T follicular helper cell (primary cell): ENCODE measurements at places on chromosomes 1 and 21.
A peak's percentile ranks its signal among the peaks of the same experiment; 100 is the strongest.

DNA sequence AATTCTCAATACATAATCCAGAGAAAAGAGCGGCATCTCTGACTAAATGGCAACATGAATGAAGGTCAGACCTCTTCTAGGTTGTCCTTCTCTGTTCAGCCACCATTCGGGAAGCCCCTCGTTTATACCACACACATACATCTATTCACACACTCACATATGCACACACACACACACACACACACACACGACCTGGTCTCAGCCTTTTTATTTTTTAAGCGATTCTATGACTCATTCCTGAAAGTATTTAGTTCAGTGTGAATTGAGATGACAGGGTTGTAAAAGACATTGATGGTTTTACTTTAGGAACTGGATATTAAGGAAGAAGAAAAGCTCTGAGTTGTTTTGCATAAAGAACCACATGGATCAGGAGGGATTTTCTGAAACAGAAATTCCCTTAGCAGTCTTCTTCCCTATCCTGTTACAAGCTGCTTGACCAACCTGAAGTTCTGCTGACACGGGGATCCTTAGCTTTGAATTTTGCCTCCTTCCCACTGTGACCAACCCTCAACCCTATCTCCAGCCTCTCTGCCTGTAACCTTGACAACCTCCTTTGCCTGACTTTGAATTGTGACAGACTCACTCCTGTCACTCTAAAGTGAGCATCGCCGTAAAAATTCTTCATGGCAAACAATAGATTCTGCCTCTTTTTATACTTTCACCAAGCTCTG, 383.1 kb upstream of the ESRRG start:
- no peak for DNase-seq

DNA sequence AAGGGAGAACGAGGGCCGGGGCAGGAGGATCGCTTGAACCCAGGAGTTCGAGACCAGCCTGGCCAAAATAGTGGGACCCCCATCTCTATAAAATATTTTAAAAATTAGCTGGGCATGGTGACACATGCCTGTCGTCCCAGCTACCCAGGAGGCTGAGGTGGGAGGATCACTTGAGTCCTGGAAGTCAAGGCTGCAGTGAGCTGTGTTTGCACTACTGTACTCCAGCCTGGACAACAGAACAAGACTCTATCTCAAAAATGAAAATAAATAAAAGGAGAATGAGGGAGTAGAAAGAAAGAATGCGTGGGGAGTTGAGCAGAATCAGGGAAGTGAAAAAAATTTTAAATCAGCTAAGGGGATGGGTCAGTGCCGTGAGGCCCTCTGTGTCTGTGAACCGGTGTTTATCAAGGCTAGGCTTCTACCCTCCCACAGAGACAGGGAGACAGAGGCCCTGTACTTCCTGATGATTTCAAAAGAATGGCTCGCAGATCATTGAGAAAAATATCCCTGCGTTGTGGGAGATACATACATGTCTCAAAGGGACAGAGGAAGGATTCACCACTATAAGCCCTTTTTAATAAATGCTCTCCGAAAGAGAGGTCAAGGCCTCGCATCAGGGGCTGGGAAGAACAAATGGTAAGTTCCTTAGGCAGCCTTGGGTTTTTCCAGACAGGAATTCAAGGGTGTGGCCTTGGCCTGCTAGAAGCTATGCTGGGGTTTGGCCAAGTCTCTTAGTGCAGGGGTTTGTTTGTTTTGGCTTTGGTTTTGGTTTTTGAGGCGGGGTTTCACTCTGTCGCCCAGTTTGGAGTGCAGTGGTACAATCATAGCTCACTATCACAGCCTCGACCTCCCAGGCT, 20.7 kb downstream of the IL10RB start:
- DNase-seq, result no peak

- no peak for DNase-seq
Observed at GRCh38 chr1:11746092-11746491, 10.2 kb downstream of the AGTRAP start.

DNA sequence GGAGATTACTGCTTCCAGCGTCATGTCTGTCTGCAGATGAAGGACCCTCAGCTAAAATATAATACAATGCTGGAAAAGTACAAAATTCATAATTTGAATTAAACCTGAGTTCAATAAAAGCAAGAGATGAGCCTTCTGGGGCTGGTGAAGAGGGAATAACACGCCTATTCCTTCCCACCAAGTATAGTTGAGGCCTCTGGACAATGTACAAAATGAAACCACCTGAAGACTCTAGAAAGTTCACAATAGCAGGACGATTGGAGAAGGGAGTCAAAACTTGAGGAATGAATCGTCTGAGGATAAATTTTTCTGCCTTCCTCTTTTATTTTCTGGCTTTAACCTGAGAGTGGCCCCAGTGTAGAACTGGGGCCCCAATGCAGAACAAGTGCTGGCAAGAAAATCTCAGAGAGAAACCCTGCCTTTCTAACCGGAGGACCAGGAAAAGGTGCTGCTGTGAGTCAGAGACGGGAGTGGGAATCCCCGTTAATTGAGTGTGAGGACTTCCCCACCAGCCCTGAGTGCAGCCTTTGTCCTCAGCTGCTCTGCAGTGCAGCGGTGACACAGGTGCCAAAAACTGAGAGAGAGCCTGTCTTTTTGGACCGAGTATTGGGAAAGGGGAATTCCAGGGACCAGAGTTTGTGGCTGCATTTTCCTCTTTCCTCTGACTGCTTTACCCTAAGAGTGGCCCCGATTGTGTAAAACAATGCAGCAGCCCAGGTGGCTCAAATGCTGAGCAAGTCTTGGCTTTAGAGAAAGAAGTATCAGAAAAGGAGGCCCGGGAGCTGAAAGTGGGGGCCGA, 264.9 kb downstream of the DYRK1A start:
- DNase-seq, result no peak

GRCh38 chr1:178161516-178161915, 67.6 kb downstream of the RASAL2 start:
- DNase-seq, result no peak

DNA sequence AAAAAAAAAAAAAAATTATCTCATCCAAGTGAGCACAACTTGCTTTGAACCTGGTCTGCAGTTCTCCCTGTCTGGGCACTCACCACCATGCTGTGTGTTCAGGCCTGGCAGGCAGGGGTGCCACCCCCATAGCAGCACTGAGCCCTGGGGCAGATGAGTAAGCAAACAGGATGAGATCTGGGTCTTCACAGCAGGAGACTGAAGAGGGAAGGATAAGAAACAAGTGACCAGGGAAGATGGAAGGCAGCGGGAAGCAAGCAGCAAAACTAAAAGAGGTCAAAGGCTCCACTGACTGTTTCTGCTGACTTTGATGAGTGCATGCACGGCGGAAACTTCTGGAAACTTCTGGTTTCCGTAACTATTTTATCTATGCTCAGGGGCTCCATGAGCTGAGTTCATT, 133.5 kb upstream of the SOD1 start:
- DNase-seq, result no peak

DNA sequence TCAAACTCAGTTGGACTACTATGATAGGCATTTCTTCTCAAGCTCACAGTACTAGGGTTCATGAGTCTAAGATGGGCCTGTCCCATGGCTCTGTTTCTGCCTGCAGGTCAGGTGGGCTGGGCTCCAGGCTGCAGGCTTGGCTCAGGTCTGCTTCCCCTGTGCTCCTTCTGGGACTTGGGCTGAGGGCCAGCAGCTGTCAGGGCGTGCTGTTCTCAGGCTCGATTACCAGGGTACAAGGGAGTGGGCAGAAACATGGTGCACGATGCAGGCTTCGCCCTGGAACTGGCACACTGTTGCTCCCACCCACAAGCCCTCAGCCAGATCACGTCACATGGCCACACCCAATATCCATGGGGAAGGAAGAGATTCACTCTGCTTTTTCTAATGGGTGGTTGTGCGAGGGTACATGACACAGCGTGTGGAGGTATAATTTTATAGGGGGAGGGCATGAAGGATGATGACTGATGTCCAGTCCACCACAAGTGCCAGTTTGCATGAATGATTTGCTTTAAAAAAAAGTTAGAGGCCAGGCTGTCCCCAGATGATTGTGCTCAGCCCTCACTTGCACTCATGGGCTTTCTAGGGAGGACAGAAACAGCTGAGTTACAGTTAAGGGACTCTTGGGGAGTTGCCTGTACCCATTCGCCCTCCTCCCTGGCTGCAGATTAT, 118.0 kb downstream of the ACTL8 start:
- no peak for DNase-seq

- no peak for DNase-seq
Observed at GRCh38 chr1:28144203-28145135, 32.0 kb downstream of the PTAFR start.

GRCh38 chr1:65971547-65971946, 178.9 kb downstream of the PDE4B start:
- DNase-seq, result no peak

- no peak for DNase-seq
Observed at GRCh38 chr1:43188106-43188505, 16.0 kb downstream of the CFAP57 start.

DNA sequence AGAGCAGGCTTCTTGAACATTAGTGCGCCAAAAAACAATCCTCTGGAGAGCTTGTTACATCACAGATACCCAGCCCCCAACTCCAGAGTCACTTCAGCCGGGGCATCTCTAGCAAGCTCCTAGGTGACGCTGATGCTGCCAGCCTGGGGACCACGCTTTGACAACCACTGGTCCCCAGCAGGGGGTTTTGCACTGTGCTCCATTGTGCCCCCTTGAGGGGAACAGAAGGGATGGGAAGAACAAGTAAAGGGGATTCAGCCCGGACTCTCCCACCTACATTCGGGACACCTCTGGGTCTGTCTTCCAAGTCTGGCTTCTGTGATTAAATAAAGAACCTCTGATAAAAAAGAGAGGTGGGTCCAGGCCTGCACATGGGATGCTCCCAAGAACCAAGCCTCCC, 60.4 kb downstream of the ATP5PO start:
- no peak for DNase-seq

GRCh38 chr1:214447557-214447871, 103.9 kb downstream of the PTPN14 start:
- no peak for DNase-seq

DNA sequence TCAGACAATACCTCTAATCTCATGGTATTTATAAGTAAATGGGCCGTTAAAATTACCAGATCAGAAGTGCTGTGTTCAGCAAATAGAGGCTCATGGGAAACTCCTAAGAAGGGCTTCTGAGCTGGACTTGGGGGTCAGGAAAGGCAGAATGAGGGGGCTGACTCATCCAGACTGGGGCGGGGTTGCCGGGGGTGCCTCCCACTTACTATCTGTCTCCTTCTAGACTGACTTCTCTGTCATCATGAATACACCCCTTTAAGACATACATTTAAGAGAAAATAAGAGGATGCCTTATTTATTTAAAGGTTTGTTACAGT, 96.0 kb upstream of the ERRFI1 start:
- no peak for DNase-seq

- no peak for DNase-seq
Observed at GRCh38 chr1:163970151-163970550, 588.8 kb upstream of the PBX1 start.

GRCh38 chr1:68217060-68217554, 15.2 kb downstream of the WLS start:
- no peak for DNase-seq

- no peak for DNase-seq
Observed at GRCh38 chr1:59318271-59318860, 21.5 kb downstream of the FGGY start.

- no peak for DNase-seq
Observed at GRCh38 chr21:15986277-15986676, 256.5 kb downstream of the USP25 start.

DNA sequence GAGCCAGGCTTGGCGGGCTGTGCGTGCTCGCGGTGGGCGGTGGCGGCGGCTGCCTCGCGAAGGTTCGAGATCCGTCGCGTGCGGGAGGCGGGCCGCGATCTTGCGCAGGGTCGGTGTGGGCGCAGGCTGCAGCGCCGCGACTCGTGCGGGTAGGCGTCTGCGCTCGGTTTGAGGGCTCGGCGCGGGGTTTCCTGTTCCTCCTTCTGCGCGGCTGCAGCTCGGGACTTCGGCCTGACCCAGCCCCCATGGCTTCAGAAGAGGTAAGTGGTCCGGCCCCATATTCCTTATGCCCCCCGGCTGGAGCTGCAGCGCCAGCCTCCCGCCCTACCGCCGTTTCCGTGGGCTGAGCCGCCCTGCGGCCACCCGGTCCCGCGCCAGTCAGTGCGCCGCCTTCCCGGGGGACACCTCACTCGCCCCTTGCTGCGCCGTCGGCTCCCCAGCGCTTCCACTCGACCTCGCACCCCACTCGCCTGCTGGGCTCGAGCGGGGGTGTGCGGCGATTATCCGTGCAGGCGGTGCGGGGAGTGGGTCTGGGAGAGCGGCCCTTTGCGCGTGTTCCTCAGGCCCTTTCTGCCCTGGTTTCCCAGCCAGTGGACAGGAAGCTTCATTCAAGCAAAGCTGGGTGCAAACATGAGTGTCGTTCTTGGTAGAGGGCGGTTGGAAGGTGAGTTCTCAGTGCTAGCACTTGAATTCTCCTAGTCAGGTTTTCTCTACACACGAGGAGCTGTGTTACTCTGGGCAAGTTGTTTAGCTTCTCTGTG, at the start of gene CACYBP:
CACYBP (plus strand) TSS at position 12 of the 761 bp plus-strand sequence; CDS start at position 246, 234 bp downstream.
- peak; percentile 25 for DNase-seq

DNA sequence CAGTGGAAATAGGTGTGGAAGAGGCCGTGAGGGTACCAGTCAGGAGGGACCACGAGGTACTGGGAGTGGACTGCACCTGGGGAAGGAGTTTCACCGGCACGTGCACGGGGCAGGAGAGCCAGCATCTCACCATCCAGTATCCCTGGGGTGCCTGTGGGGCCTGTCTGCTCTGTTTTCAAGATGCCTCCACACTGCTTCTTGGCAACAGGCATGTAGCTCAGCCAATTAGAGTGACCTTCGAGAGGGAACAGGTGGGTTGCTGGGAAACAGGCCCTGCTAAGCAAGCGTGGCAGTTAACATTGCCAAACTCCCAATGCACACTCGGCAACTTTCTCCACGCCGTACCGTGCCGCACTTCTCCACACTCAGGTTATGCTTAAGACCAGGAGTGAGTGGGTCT, 17.7 kb downstream of the KCNC4 start:
- no peak for DNase-seq

GRCh38 chr1:92277105-92277723, 21.6 kb downstream of the GLMN start:
- DNase-seq, result no peak
